CD8-positive, alpha-beta T cell (primary cell): ENCODE measurements at places on chromosomes 5 and 9.

DNA sequence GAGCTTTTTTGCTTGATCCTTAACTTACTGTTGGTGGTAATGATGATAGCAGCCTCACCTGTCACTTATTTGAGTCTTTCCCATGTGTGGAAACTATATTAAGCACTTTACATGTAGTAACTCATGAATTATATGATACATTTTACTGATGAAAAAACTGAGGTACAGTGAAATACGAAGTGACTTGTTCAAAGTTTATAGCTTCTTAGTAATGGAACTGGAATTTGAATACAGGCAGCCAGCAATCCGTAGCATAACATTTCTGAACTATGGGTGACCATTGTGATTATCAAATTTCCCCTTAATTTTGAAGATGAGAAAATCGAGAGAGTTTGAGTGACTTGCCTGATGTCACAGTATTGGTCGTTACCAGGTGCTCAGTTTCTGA lies 17.3 kb downstream of the SCAMP1 start:
- DNase-seq, result no peak

GRCh38 chr9:134870301-134870694 lies 10.3 kb upstream of the FCN2 start:
- DNase-seq, result no peak

- no peak for DNase-seq
Observed at GRCh38 chr9:22241611-22242010, 205.0 kb upstream of the DMRTA1 start.

DNA sequence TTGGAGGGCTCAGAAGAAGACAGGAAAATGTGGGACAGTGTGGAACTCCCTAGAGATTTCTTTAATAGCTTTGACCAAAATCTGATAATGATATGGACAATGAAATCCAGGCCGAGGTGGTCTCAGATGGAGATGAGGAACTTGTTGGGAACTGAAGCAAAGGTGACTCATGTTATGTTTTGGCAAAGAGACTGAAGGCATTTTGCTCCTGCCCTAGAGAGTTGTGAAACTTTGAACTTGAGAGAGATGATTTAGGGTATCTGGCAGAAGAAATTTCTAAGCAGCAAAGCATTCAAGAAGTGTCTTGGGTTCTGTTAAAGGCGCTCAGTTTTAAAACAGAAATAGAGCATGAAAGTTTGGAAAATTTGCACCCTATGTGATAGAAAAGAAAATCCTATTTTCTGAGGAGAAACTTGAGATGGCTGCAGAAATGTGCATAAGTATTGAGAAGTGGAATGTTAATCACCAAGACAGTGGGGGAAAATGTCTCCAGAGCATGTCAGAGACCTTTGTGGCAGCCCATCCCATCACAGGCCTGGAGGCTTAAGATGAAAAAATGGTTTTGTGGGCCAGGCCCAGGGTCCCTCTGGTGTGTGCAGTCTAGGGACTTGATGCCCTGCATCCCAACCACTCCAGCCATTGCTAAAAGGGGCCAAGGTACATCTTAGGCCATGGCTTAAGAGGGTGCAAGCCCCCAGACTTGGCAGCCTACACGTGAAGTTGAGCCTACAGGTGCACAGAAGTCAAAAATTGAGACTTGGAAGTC lies 463.7 kb upstream of the TLE4 start:
- DNase-seq, result no peak

- no peak for DNase-seq
Observed at GRCh38 chr5:1336106-1336561, 8.8 kb downstream of the CLPTM1L start.
